ENCODE measurements at places on chromosomes 3 and 15.

- no peak for DNase-seq
These were observed 49.6 kb downstream of the ROPN1B start for GRCh38 chr3:126018545-126018944.

GRCh38 chr3:123883701-123884202 lies 380 bp downstream of the MYLK start:
- DNase-seq = no peak

GRCh38 chr3:163664466-163664865 lies 1413.8 kb downstream of the SI start:
- no peak for DNase-seq

GRCh38 chr3:190516416-190516815 lies 2.5 kb downstream of the IL1RAP start:
- DNase-seq = no peak

- DNase-seq = no peak
These were observed 223.6 kb upstream of the TBL1XR1 start for GRCh38 chr3:177420651-177421480.
